CD4-positive, alpha-beta T cell treated with Interleukin-4 for 1 hour (primary cell): ENCODE measurements at places on chromosomes 16 and 17.

DNA sequence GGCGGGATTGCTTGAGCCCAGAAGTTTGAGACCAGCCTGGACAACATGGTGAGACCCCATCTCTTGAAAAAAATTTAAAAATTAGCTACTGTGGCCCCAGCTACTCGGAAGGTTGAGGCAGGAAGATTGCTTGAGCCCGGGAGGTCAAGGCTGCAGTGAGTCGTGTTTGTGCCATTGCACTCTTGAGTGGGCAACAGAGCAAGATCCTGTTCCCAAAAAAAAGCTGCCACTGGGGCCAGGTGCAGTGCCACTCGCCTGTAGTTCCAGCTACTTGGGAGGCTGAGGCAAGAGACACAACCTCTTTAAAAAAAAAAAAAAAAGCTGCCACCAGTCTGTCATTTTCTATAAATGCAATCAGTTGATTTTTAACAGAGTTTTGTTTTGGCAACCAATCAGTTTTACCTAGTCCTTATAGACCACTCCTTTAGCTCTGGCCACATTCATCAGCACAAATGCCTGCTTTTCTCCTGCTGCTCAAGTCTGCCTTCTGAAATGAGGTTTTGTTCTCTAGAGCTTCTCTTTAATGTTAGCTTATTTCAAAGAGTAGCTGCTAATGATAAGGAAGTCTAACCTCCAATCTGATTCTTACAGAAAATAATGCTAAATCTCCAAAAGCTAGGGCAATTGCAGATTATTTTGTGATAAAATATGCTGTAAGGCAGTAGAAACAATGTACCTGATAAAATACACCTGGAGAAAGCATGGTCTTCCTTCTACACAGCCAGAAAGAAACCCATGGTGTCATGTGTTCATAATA lies 64.8 kb downstream of the TUBD1 start:
- no peak for DNase-seq

DNA sequence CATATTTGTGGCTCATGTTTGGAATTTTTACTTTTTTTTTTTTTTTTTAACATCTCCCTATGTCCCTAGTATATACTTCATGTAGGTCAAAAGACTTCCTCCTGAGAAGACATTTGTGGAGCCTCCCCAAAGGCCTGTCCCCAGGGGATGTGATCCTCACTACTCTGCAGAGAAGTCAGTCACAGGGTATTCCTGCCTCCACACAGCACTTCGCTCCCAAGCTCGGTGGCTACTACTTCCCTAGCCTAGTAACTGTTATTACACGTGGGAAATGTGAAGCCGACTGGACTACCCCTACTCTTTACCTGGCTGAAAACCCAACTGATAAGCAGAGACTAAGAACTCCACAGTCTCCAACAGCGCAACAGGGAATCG lies 116.8 kb downstream of the HIC1 start:
- DNase-seq: no peak

GRCh38 chr17:38864636-38865398 lies 5.0 kb upstream of the LASP1 start:
- no peak for DNase-seq

GRCh38 chr17:56594320-56595107 lies 1.0 kb downstream of the NOG start:
- peak; percentile 19 for DNase-seq

DNA sequence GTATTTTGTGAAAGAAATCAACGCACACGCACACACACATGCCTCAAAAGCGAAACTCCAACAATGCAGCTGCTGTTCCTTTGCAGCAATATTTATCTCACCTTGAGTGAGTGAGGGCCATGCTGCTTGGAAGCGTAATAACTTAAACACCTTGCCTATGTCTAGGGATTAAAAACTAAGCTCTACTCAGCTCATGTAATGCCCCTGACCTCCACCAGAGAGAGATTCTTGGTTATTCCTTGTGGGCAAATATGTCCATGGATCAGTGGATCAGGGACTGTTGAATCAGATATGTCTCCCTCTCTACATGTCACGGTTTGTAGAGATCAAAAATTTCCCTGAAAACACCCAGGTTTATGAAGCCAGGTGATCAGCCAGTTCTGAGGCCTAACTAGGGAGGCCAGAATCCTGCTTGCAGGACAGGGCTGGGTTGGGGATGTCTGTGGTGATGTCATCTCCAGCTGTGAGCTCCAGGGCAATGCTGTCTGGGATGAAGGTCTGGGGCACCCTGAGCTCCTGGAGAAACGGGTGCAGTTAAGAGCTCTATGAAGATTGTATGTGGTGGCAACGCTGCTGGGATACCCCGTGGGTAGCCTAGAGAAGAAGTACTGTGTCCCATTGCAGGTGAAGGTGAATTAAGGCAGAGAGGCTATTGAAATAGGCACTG lies 149.4 kb downstream of the KCNJ12 start:
- no peak for DNase-seq

DNA sequence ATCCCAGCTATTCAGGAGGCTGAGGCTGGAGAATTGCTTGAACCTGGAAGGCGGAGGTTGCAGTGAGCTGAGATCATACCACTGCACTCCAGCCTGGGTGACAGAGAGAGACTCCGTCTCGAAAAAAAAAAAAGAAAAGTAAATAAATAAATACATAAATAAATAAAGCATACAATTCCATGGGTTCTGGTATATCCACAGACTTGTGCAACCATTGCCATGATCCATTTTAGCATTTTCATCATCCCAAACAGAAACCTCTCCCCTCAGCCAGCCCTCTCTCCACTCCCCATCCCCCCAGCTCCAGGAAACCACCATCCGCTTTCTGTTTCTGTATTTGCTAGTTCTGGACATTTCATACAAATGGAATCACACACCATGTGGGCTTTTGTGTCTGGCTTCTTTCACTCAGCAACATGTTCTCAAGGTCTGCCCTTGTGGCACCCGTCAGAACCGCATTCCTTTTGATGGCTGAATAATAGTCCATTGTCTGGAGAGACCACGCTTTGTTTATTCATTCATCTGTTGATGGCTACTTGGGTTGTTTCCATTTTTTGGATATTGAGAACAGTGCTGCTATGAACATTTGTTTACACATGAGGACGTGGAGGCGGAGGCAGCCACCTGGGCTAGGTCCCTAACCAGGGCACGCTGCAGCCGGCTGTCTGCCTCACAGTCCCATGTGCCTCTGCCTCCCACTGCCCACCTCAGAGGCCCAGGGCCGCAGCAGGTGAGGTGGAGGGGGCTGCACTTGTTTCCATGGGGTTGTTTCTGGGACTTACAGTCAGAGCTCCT lies 76.2 kb downstream of the NT5M start:
- DNase-seq: no peak

GRCh38 chr17:78789663-78790181 lies 7.6 kb upstream of the CYTH1 start:
- DNase-seq: peak; percentile 67

DNA sequence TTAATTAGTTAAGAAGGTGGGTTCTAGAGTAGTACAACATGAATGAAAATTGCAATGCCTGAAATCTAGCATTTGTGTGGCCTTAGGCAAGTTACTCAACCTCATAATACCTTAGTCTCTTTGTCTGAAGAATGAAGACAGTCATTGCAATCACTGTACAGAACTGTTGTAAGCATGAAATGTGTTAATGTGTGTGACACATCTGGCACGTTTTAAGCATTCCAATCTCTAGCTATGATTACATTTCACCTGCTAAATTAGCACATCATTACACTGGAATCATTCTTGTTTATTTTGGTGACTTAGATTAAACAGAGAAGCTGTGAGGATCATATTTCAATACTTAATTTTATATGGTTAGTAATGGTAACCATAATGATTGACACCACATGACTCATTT lies 629.7 kb upstream of the KIF2B start:
- no peak for DNase-seq

GRCh38 chr16:71555230-71555891 lies 21.5 kb downstream of the TAT start:
- no peak for DNase-seq

- DNase-seq: no peak
These were observed 327.7 kb downstream of the BCAS3 start for GRCh38 chr17:61005358-61005757.

DNA sequence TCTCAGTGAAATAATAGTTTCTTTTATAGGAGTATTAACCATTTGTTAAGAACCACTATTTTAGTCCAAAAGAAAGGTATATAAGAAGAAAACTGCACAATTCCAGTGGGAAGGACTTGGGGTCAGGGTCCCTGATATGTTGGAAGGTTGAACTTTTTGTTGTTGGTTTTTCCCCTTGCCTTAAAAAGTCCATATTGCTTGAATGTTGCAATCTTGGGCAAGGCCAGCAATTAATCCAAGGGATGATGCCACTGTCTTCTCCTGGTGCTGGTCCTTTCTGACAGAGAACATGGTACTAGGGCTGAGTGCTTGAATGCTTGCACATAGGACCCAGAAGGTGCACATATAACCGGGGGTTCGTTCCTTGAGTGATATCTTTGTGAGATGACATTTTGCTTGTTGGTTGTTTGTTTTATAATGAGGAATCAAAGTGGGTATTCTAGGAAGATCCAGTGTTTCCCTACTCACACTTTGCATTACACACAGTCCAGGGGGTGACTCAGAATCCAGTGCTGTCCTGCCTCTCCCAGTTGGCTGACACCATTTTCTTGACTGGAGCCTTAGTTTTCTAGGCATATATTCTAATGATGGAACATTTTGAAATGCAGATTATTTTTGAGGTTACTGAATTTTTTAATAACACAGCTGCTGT lies 54.9 kb downstream of the SIAH1 start:
- no peak for DNase-seq

GRCh38 chr17:13576661-13577526 lies 24.8 kb downstream of the HS3ST3A1 start:
- no peak for DNase-seq

- no peak for DNase-seq
These were observed 131.0 kb upstream of the NUDT7 start for GRCh38 chr16:77591347-77591746.

DNA sequence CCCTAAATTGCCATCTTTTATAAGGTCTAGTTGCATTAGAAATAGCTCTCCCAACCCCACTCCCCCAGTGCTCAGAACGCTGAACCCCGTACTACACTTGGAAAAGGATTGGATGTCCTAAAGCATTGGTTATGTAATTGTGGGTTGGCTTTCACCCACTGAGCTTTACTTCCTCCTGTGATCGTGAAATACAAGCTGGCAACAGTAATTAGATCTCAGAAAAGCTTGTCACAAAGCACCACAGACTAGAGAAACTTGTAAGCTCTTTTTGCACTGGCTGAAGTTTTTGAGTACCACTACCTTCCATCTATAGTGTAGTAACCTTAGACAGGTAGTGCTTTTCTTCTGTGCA lies 54.4 kb downstream of the SIAH1 start:
- no peak for DNase-seq

DNA sequence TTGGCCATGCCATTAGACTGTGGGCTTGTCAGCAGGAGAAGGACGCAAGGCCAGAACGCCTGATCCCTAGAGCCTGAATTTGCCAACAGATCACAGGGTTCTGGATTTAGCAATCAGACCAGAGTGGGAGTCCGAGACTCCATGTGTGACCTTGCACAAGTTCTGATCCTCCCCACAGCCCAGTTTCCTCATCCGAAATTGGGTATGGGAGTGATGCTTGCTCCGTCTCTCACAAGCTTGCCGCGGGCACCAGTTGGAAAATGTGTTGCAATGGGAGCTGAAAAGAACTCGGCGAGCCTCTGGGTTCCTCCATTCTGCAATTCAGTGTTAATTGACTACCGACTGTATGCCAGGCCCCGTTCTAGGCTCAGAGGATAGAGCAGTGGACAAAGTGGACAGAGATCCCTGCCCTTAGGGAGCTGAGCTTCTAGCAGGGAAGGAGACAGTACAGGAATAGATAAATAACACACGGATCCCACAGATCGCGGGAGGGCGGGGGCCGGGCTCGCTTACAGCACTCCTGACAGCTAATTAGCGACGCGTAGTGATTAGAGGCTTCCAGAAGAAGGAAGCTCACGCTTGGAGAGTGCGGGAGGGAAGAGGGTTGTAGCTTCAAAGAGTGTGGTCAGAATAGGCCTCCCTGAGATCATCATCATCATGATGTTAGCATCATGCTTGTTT lies 150.4 kb upstream of the CIBAR2 start:
- no peak for DNase-seq

DNA sequence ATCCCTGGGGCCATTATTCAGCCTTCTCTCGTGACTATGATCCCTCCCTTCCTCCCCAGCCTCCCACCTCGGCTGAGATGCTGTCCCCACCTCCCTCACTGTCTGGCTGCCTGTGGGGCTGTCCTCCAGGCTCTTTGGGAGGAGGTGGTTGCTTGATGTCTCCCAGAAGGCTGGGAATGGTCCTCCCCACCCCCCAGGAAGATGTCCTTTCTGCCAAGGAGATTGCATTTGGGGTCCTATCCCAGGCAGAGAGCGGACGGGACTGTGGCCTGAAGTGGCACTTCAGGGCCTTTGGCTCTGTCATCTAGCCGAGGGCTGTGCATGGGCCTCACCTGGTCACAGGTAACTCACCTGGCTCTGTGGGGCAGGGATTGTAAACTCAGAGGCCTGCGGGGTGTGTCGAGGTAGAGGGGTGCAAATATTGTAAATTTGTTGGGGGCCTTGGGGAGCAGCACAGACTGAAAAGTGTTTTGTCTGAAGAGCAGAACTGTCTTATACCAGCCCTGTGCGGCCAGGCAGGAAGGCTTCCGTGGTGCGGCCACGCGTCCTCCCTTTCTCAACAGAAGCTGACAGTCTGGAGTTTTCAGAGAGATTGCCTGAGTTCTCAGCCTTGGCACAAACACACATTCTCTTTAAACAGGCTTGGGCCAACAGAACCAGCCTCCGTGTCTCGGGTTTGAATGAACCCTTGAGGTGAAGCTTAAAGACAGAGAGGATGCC lies 177.9 kb downstream of the SEC14L1 start:
- DNase-seq: no peak

GRCh38 chr16:27179500-27180072 lies 23.7 kb upstream of the KDM8 start:
- DNase-seq: peak; percentile 88

DNA sequence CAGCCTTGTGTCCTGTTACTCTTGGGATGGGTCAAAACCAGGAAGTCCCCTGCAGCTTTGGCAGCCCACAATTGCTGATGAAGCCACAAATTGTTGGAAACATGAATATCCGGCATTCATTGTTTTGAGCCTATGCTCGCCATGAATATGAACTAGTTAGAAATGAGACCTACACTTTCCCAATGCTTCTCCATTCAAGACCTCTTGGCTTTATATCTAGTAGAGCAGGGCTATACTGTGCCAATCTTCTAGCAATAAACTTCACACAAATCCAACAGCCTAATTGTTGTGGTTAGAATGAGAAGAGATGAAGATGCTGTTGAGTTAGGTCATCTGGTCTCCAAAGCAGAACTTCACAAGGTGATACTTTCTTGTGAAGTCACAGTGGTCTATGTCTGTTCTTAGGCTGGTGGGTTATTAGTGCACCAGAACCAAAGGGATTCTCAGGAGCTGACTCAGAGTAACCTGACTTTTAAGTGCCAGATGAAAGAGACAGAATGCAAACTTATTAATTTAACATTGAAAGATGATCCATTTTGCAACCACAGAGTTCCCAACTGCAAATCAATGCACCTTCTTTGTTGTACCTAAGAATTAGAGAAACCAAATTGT lies 13.7 kb upstream of the KRT23 start:
- no peak for DNase-seq

DNA sequence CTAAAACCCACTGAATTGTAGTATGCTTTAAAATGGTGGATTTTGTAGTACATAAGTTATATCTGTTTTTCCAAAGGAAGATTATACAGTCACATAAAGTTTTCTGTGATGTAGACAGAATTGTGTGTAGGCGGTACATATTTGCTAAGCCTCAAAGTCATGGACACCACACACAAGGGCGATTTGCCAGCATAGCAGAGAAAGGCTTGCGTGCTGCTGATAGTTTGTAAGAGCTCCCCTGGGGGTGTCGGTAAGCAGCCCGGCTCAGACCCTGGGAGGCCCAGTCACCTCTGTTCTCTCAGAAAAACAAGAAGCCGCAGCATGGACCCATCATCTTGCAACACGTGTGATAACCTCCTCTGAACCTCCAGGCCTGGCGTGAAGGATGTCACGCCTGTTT lies 38.3 kb upstream of the AKTIP start:
- no peak for DNase-seq
